HepG2 (cell line): ENCODE measurements at places on chromosomes 3 and 15.

DNA sequence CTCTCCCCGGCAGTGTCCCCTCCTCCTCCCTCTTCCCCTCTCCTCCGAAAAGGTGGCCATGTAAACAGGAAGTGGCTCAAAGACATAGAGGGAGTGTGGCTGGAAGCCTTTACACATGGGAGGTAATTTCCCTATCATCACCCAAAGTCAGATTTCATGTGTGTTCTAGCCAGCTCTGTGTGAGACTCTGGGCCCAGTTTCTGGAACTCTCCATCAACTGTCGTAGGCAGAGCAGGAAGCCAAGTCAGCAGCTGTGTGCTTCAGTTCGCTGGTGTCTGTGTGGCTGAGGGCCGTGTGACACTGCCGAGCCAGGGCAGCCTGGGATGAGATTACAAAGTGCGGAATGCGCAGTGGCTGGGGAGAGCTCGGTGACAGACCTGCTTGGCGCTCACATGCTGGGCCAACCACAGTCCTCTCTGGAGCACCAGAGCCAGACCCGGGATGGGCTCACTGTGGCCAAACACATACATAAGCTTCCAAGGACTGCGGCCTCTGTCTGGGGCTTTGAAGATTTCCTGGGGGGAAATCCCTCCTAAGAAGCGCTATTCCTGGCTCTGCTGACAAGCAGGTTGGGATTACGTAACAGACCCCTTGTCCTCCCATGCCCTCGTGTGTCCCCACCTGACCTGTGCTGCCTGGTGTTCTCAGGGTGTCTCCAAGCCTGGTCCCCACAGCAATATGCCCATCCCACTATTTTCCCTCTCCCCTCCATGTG, 50.7 kb downstream of the UMPS start:
- peaks cover 8% of the 10 kb centered on the region; the same call in 1 of the 2 replicates for H3K4me1 ChIP-seq
- no peak for DNase-seq
- H3K4me3 ChIP-seq = no peak overlapping the region

GRCh38 chr15:65599677-65600076, 11.3 kb downstream of the INTS14 start:
- DNase-seq = no peak
- peaks cover 7% of the 10 kb centered on the region for H3K4me1 ChIP-seq
- no peak overlapping the region for H3K27ac ChIP-seq
- no peaks in the 10 kb centered on the region for H3K27me3 ChIP-seq

DNA sequence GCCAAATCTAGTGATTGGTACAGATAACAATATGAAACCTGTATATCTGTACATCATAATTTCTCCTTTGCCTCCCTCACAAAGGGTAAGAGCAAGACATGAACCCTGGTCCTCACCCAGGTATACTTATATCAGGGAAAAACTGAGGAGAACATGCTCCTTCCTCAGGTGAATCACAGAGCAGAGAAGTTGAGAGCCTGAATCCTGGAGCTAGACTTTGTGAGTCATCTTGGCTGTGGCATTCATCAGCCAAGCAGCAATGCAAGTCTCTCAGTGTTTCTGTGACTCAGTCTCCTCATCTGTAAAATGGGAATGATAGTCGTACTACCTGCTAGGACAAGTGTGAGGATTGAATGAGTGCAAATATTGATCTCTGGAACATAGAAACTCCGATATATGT, 165.7 kb upstream of the ADAMTS9 start:
- H3K4me1 ChIP-seq = no peaks in the 10 kb centered on the region
- H3K4me3 ChIP-seq = no peak overlapping the region
- no peak for DNase-seq
- no peaks in the 10 kb centered on the region for H3K36me3 ChIP-seq

GRCh38 chr15:83998486-83998885, 237.1 kb upstream of the GOLGA6L4 start:
- no peak for DNase-seq
- H3K27ac ChIP-seq = no peak overlapping the region
- H3K4me1 ChIP-seq = no peaks in the 10 kb centered on the region
- H3K4me3 ChIP-seq = no peak overlapping the region
- H3K36me3 ChIP-seq = no peaks in the 10 kb centered on the region

DNA sequence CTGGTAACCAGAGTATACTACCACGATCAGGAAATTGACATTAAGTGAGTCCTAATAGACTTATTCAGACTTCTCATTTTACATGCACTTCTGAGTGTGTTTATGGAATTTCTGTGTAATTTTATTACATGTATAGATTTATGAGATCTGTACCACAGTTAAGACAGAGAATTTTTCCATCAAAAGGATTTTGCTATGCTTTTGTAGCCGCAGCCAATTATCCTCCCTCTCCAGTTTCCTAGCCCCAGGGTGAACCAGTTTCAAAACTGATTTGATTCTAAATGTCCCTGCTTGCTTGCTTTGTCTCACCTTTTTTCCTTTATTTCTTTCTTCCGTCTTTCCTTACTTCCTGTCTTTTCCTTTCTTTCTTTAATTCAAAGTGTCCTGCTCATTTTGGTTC, 661.2 kb upstream of the BCHE start:
- no peaks in the 10 kb centered on the region for H3K36me3 ChIP-seq
- no peak overlapping the region for H3K4me3 ChIP-seq
- H3K27ac ChIP-seq = no peak overlapping the region
- no peak for DNase-seq

DNA sequence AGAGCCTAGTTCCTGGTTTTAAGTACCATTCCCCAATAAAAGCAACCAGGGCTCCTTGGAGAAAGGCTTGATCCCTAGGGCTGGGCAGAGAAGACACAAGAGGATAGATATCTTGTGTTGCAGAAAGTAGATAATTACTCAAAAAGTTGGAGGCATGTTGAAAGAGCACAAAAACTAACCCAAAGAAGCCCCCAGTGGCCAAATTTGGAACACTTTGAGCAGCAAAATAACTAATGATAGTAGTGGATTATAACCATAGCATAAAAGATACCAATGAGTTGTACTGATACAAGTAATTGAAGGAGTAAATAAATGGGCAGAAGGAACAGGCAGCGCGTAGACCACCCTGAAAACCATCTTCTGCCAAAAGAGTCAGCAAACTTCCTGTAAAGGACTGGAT, 12.0 kb downstream of the EXOSC7 start:
- H3K27me3 ChIP-seq = no peaks in the 10 kb centered on the region
- no peak for DNase-seq
- peaks cover 21% of the 10 kb centered on the region for H3K4me1 ChIP-seq
- H3K4me3 ChIP-seq = no peak overlapping the region
- no peak overlapping the region for H3K27ac ChIP-seq

GRCh38 chr3:160106905-160107861, 118.0 kb upstream of the C3orf80 start:
- peak; percentile 98 for DNase-seq
- peak overlapping the region; percentile 8 for H3K4me3 ChIP-seq
- no peaks in the 10 kb centered on the region for H3K36me3 ChIP-seq

- no peaks in the 10 kb centered on the region for H3K36me3 ChIP-seq
- DNase-seq = no peak
- no peak overlapping the region for H3K27ac ChIP-seq
- H3K27me3 ChIP-seq = no peaks in the 10 kb centered on the region
Observed at GRCh38 chr3:122770521-122771202, 23.0 kb downstream of the HSPBAP1 start.

- no peak overlapping the region for H3K27ac ChIP-seq
- H3K27me3 ChIP-seq = no peaks in the 10 kb centered on the region
- peaks cover 8% of the 10 kb centered on the region for H3K36me3 ChIP-seq
- H3K4me3 ChIP-seq = no peak overlapping the region
- no peak for DNase-seq
Observed at GRCh38 chr15:63071288-63071909, 28.9 kb downstream of the TPM1 start.

- H3K4me1 ChIP-seq = peaks cover 20% of the 10 kb centered on the region
- no peak overlapping the region for H3K4me3 ChIP-seq
Observed at GRCh38 chr15:84725001-84725491, 9.1 kb upstream of the SEC11A start.

DNA sequence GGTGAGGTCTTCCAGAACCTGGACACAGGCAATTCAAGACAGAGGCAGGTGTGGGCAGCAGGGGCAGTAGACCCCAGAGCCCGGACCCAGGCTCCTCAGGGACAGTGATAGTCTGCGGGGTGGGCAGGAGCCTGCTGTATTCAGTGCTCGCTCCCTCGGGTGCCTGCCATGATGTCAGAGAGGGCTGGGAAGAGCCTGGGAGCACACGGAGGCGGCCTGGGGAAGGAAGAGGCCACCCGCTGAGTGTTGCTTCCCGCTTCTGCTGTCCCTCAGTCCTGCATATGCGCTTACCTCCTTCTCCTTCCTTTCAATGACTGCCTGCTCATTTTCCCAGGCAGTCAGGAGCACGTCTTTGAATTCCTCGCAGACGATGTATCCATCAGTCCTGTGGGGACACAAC, 22.8 kb downstream of the TMEM43 start:
- H3K27ac ChIP-seq = no peak overlapping the region
- no peak for DNase-seq
- H3K4me3 ChIP-seq = no peak overlapping the region
- H3K4me1 ChIP-seq = peaks cover 20% of the 10 kb centered on the region
- no peaks in the 10 kb centered on the region for H3K27me3 ChIP-seq
- peaks cover 31% of the 10 kb centered on the region; the same call in 2 of the 3 replicates for H3K36me3 ChIP-seq

- DNase-seq = no peak
- no peaks in the 10 kb centered on the region for H3K36me3 ChIP-seq
- no peak overlapping the region for H3K27ac ChIP-seq
- H3K4me1 ChIP-seq = no peaks in the 10 kb centered on the region
- H3K27me3 ChIP-seq = peaks cover 2% of the 10 kb centered on the region
Observed at GRCh38 chr3:53065841-53066480, 20.1 kb upstream of the SFMBT1 start.

GRCh38 chr3:128969993-128970739, 23.7 kb downstream of the CFAP92 start:
- peak; percentile 25 for DNase-seq
- no peaks in the 10 kb centered on the region for H3K36me3 ChIP-seq
- no peak overlapping the region for H3K27ac ChIP-seq
- H3K4me3 ChIP-seq = no peak overlapping the region
- H3K27me3 ChIP-seq = peaks cover 37% of the 10 kb centered on the region; the same call in 2 of the 3 replicates
- H3K4me1 ChIP-seq = no peaks in the 10 kb centered on the region

- no peak for DNase-seq
- no peak overlapping the region for H3K27ac ChIP-seq
- peaks cover 11% of the 10 kb centered on the region; the same call in 1 of the 2 replicates for H3K4me1 ChIP-seq
- no peaks in the 10 kb centered on the region for H3K36me3 ChIP-seq
- H3K4me3 ChIP-seq = no peak overlapping the region
- no peaks in the 10 kb centered on the region for H3K27me3 ChIP-seq
Observed at GRCh38 chr15:57054204-57054750, 135.8 kb downstream of the TCF12 start.

GRCh38 chr3:53544357-53544756, 49.9 kb downstream of the CACNA1D start:
- no peak overlapping the region for H3K4me3 ChIP-seq
- no peaks in the 10 kb centered on the region for H3K4me1 ChIP-seq
- H3K27me3 ChIP-seq = no peaks in the 10 kb centered on the region

DNA sequence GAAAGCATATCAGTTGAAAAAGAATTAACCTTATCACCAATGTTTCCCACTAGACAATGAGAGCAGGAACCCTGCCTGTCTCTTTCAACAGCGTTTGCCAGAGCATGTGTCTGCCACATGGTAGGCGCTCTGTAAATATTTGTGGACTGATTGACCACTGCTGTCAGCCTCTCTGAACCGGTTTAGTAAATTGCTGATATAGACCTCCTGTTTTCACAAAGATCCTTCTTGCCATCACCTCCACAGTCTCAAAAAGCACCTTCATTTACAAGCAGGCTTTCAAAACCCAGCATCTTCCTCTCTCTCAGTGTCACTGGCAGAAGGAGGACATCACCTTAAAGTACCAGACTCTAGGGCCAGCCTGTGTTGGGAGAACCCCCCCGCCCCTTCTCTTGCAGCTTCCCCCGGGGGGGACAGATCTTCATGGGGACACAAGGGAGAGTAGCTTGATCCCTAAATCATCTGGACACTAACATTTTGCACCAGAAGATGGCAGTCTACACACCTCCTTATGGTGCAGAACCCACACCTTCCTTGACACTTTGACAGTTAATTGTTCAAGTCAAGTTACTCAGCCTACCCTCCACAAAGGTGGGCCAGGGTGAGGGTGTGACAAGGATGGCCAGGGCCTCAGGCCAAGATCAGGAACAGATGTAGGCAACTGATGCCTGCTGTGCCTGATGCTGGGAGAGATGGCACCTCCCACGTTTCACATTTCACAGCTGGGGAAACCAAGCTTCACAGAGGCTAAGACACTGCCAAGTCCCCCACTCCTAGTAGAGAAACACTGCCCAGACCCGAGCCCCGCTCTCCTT, 37.8 kb upstream of the USP3 start:
- peak; percentile 66 for DNase-seq
- no peaks in the 10 kb centered on the region for H3K27me3 ChIP-seq
- H3K36me3 ChIP-seq = no peaks in the 10 kb centered on the region

- no peak for DNase-seq
- no peak overlapping the region for H3K4me3 ChIP-seq
- no peak overlapping the region for H3K27ac ChIP-seq
- no peaks in the 10 kb centered on the region for H3K36me3 ChIP-seq
- 0 out of 2 replicates have a peak, but pooled peaks cover 1% of the 10 kb centered on the region for H3K27me3 ChIP-seq
Observed at GRCh38 chr15:26892182-26892518, 25.3 kb downstream of the GABRA5 start.

- H3K4me1 ChIP-seq = no peaks in the 10 kb centered on the region
- H3K27me3 ChIP-seq = 0 out of 3 replicates have a peak, but pooled peaks cover 9% of the 10 kb centered on the region
- H3K4me3 ChIP-seq = no peak overlapping the region
- no peak overlapping the region for H3K27ac ChIP-seq
Observed at GRCh38 chr3:157916672-157917071, 189.5 kb downstream of the SHOX2 start.

DNA sequence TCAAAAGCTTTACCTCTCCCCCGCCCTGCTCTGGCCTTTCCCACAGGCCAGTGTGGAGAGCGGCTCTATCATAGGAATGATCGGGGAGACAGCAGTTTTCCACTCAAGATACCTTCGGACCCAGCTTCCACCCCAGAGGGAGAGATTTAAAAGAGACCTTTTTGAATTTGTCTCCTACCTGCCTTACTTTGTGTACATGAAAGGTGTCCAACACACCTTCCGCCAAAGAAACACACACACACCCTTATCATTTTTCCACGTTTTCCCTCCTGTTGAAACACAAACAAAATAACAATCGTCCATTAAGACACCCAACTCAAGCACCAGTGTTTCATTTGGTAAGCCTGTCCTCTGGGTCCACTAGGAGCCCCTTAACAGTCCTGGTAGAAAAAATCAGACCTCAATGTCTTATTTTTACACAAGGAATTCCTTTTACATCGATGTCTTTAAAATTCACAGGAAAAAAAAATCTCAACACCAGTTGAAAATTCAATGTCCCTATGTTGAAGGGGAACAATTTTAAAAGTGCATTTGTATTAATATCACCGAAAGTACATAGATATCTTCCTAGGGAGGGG, 4.0 kb downstream of the HES1 start:
- DNase-seq = peak; percentile 52
- H3K27ac ChIP-seq = peak overlapping the region; percentile 85
- peaks cover 2% of the 10 kb centered on the region; the same call in 1 of the 2 replicates for H3K36me3 ChIP-seq
- H3K4me1 ChIP-seq = peaks cover 51% of the 10 kb centered on the region
